ENCODE measurements at places on chromosomes 5 and 9. TPM values are rescaled to one million over a fixed set of nuclear protein-coding genes. Genes with fewer than 3 reads are reported as not detected.

FOXD1 gene
- 2.5 TPM for polyA plus RNA-seq

DNA sequence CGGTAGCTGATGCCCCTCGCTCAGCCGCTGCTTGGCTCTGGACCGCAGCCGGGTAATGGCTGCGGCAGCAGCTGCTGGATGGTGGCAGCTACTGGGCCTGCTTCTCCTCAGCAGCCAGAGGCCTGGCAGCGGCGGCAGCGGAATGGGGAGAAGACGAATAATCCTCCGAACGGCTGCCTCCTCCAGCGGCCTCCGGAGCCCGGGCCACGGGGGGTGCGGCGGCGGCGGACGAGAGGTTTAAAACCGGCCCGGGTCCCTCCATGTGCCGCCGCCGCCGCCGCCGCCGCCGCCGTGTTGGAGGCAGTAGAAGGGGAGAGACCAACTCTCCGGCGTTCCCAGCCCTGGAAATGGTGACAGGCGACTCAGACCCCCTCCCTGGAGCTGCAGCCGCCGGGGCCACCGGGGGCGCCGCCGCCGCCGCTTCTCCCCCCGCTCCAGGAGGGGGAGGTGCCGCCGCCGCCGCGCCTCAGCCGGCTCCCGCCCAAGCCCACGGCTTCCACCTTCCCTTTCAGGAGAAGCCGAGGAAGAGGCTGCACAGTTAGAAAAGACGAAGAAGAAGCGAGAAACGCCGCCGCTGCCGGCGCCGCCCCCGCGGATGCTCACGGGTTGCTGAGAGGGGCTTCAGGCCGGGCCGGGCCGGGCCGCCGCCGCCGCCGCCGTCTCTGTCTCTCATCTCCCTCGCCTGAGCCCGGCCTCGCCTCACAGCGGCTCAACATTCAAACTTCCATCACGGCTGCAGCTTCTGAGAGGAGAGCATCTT, 118.4 kb upstream of the PRSS3 start:
- DNase-seq, result peak; percentile 75

GRCh38 chr5:173964506-173964905, 24.5 kb upstream of the C5orf47 start:
- no peak for DNase-seq

PCDHGB4 gene
- 1.0 TPM for polyA plus RNA-seq

GRCh38 chr5:132825033-132825833, 5.2 kb downstream of the SHROOM1 start:
- DNase-seq, result no peak

DNA sequence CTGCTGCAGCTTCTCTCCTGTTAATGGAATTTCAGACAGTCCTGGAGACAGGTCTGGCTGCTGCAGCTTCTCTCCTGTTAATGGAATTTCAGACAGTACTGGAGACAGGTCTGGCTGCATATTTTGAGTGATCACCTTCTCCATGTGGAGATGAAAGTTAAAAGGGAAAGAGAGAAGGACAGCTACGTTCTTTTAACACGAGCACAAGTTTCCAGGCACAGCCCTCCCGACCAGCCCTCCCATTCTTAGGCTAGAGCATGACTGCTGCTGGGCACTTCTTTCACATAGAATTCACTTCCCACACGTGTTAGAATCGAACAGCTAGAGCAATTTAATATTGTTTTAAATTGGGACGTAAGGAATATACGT, 133.3 kb upstream of the DMRT1 start:
- DNase-seq, result no peak

GRCh38 chr5:176630681-176631222, 277 bp downstream of the EIF4E1B start:
- no peak for DNase-seq

DNA sequence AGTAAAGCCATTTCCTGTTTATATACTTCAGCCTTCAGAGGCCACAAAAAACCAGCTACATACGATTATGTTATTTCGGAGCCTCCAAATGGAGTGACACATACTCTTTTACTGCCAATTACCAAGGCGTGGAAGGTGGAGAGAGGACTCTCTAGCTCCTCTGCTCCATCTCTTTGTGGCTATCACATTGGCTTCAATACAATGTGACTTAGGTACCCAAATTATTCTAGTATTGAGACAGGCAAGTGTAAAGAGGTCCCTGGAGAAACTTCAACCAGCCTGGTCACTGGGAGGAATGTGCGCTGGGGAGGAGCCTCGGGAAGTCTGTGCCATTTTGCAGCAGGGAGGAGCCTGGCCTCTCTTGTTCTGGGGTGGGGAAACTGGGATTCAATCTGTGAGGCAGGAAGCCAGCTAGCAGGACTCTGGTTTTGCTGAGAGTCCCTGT, 85.8 kb upstream of the TAS2R1 start:
- DNase-seq, result no peak

DNA sequence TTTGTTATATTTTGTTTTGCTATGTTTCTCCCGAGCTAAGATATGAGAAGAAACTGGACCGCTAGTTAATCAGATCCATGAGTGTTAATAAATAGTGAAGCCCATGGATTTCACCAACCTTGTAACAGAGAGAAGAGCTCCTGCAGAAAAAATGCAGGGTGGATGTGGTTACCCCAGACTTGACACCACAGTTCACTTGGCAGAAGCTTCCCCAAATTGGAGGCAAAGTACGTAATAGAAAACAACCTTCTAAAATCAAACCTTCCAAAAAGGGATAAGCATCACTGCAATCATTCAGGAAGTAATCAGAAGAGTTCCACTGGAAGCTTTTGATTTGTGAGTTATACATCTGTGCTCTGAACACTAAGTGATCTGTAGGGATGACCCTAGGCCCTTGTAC, 267.5 kb downstream of the ACTL7B start:
- no peak for DNase-seq

DNA sequence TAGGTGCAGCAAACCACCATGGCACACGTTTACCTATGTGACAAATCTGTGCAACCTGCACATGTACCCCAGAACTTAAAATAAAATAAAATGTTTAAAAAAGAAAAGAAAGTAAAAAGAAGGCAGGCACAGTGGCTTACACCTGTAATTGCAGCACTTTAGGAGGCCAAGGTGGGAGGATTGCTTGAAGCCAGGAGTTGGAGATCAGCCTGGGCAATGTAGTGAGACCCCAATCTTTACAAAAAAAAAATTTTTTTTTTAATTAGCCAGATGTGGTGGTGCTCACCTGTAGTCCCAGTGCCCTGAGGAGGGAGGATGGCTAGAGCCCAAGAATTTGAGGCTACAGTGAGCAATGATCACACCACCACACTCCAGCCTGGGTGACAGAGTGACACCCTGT, 12.5 kb upstream of the LHFPL2 start:
- no peak for DNase-seq

GRCh38 chr5:179803651-179804554, 2.8 kb downstream of the MGAT4B start:
- peak; percentile 74 for DNase-seq

- DNase-seq, result no peak
These were observed 46.4 kb upstream of the SHC3 start for GRCh38 chr9:89225036-89225435.

DNA sequence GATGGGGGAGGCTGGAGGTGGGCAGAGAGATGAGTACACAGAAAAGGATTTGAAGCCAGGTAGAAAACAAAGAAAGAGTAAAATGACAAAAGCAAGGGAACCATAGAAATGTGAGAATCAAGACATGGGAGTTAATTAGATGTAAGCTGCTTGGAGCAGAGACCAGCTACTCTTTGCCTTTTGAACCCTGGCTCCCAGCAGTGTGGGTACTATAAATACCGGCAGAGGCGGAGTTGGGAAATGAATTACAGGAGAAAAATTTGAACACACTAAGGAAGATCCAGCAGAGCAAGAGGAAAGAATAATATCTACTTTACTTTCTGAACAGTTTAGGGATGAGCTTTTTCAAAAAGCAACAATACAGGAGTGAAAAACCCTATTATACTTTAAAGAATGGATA, 36.5 kb downstream of the KIF24 start:
- DNase-seq, result no peak

PCDHGA3 gene
- 0.22 TPM for polyA plus RNA-seq

GRCh38 chr9:110782701-110783100, 114.1 kb downstream of the MUSK start:
- no peak for DNase-seq

DNA sequence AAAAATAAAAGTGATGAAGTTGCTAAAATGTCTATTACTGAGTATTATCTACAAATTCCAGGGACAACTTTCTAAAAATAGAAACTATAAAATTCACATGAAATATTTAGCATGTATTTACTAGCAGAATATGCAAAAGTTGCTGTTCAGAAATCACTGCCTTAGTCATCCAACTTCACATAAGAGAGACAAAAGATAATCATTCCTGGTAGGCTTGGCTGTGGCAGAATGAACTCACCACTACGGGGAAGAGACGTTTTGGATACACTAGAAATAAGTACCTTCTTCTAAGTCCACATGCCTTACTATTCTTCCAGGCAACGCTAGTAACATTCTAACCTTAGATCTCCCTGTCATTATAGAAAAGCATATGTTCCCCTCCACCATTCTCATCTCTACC, 272.2 kb downstream of the BNC2 start:
- no peak for DNase-seq

DNA sequence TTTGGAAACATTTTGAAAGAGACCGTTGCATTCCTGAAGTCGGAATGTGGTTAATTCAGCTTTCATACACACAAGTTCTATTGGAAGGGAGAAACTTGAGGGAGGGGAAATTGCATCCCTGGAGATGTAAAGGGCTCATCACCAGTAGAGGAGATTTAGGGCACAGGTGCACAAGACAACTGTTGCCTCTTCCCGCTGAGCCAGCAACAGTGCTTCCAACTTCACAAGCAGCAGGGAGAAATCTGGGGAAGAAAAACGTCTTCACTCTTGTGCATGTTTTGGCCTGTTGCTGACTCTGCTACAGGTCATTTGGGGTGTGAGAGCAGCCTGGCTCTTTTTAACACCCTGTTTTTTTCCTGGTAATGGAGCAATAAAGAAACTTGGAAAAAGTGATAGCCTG, 277.9 kb downstream of the GAS1 start:
- no peak for DNase-seq

DNA sequence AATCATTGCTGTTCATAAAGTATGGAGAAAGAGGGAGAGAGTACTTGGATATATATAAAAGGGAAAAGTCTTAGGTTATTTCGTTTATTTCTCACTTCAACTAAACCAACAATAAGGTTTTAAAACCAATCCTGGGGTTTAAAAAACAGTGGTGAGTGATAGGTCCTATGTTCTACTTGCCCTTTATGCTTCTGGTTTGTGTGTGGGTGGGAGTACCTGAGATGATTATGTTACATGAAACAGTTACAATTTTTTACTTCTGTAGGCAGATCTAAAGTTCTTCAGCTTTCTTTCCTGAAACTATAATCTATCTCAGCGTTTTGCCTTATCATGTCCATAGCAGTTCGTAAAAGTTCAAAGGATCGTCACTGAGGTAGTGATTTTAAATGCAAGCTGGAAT, 49.2 kb downstream of the STX17 start:
- DNase-seq, result no peak

DNA sequence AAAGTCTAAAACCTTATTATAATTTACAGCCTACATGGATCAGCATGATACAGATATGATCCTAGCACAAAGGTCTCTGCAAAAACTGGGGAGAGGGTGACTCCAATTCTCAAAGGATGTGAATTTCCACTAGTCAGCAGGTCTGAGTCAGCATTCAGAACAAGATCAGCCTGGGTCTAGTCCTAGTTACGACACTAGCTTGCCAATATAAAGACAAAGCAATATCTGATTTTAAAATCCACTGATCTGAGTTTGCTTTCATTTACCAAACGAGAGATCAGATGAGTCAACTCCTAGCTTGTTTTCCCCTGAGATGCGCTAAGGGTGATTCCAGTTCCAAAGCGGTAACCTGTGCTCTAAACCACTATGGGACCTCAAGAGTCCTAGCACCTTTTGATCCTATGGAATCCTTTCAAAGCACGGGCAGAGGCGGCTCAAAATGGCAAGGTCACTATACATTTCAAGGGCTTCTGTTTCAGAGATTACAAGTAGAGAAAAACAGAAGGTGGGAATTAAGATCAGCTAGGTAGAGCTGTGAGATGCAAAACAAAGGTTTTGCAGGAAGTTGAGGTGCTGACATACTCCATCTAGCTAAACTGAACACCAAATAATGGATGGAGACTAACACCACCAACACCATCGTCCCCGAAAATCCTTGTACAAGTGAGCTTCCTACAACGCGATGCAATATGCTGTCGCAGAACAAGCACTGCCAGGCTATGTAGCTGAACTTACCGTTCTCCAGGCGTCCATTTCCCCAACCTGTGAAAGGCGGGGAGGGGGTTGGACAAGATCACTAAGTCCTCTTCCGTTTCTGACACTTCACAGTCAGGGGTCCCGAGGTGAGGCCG, 906 bp downstream of the SLC25A51 start:
- no peak for DNase-seq

DNA sequence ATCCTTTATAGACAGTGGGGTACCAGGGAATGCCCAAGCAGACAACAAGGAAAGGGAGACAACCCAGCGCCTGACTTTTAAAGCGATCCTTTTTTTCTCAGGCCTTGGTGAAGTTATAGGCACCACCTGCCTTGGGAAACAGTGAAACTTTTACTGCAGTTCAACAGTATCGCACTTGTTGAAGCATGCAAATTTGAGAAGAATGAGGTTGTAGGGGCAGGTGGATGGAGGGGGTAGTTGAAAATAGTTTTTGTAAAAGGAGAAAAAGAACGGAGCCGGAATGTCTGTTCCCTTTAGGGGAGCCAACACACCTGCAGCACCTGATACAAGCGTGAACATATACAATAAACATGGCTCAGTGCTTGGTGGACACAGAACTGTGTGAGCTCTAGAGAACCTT, 190.2 kb upstream of the NR3C1 start:
- DNase-seq, result no peak

SLC12A2 gene
- polyA plus RNA-seq, result 3.8 TPM

DNA sequence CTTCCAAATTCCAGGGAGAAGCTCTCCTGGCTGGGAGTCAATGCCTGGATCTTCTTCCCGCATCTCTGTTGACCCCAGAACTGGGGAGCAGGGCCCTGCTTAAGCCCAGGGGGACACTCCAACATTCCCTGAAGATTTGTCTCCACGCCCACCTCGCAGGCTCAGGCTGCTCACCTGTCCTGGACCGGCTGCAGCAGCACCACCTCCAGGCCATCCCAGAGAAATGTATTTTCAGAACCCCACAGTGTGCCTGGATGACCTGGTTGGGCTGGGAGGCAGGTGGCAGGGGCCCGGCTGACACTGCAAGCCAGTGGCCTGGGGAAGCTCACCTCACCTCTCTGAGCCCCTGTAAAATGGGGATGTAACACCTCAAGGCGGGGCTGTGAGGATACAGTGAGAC, 27.1 kb upstream of the ZBTB43 start:
- peak; percentile 54 for DNase-seq

DNA sequence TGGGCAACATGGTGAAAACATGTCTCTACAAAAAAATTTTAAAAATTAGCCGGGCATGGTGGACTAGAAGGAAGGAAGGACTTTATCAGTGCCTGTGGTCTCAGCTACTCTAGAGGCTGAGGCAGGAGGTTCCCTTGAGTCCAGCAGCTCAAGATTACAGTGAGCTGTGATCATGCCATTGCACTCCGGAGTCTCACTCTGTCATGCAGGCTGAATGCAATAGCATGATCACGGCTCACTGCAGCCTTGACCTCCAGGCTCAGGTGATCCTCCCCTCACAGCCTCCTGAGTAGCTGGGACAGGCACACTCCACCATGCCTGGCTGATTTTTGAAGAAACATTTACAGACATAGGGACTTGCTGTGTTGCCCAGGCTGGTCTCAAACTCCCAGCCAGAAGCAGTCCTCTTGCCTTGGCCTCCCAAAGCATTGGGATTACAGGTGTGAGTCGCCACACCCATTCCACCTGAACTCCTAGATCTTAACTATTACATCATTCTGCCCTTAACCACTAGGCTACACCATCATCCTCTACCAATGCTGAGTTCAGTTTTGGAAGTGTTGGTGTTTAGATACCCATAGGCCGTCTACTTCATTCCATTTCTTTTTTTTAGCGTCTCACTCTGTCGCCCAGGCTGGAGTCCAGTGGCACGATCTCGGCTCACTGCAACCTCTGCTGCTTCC, 2.0 kb upstream of the URM1 start:
- no peak for DNase-seq

All from kidney (tissue), 22 donors.